ENCODE measurements at places on chromosomes 5 and 9. TPM values are rescaled to one million over a fixed set of nuclear protein-coding genes. Genes with fewer than 3 reads are reported as not detected.

DNA sequence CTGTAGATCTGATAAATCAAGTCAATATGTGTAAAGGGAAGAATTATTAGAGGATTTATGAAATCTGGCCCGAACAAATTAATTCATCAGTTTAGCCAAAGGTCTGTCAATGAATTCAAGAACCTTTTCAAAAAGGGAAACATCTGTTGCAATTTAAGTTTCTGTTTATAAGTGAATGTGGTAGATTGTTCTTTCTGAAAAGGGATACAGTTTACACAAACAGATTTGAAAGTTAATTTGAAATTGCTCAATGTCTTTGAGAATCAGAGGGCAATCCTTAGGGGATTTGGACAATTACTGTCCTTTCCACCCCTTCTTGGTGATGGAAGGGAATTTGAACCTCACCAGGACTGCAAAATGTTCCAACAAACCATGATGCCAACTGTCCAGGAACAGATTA is 29.7 kb upstream of the ERCC6L2 start:
- no peak for DNase-seq

DNA sequence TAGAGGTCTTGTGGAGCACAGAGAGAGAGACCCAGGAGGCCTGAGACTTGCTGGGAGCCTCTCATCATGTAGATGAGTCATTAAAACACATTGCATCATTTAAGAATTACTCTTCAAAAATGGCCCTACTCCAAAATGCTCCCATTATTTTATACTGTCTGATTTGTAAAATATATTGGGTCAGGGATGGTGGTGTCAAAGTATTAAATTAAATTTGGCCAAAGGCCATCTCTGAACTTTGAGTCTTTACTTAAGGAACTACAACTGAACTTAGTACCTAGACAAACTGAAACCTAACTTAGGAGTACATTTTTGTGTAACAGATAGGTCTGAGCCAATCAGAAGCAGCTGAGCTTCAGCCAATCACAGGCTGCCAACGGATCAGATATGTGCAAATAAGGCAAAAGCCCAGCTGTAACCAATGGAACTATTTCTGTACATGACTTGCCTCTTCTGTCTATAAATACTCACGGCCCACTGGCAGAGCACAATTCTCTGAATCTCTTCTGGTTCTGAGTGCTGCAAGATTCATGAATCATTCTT is 657.2 kb downstream of the TLE1 start:
- no peak for DNase-seq

GRCh38 chr5:177498013-177498787 is 796 bp upstream of the PDLIM7 start:
- DNase-seq: no peak

DNA sequence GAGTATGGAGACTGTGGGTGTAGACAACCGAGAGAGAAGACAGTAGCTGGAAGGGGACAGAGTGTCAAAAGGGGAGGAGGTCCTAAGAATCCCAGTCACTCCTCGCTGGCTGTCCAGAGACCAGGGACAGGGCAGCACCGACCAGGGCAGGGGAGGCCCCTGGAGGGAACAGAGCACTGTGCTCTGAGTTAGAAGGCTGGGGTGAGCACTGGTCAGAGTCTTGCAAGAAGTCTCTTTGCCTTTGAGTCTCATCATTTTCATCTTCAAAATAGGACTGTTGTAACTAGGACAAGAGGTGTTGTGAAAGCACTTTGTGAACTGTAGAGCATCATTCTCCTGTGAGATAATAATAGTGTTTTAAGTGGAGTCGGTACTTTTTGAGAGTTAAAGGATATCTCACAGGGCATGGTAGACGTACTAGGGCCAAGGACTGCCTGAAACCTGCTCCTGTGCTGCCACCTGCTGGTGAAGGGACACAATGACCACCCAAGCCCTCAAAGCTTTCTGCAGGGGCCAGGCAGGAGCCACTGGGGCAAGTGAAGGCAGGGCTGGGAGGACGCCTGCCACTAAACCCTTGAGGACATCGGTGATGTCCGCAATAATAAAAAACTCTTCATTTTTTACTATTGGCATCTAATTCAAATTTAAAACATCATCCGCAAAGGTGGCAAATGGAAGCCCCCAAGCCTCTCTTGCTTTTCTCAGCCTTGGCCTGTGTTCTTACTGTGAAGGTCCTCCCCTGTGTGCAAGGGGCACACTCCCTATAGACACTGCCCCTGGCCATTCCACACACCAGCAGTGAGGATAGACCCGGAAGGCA is 28.2 kb downstream of the SLC6A7 start:
- DNase-seq: peak; percentile 60

ANKRD18B gene
- total RNA-seq: 7.3 TPM

HTR4 gene
- total RNA-seq: not detected

DNA sequence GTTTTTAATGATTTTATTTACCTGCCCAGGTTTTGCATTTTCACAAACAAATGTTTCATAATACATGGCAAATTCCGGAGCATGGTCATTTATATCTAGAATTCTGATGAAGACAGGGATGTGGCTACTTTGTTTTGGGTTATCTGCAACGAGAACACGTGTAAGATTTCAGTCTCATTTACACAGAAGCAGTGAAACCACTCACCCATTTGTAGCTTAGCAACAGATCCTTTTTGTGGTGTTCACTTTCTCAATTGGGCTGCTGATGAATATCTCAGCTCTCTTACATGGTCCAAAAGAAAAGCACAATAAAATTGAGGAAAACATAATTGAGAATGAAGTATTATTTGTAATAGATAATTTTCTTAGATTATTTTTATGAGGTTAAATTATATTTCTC is 148.6 kb downstream of the CDH9 start:
- no peak for DNase-seq

DNA sequence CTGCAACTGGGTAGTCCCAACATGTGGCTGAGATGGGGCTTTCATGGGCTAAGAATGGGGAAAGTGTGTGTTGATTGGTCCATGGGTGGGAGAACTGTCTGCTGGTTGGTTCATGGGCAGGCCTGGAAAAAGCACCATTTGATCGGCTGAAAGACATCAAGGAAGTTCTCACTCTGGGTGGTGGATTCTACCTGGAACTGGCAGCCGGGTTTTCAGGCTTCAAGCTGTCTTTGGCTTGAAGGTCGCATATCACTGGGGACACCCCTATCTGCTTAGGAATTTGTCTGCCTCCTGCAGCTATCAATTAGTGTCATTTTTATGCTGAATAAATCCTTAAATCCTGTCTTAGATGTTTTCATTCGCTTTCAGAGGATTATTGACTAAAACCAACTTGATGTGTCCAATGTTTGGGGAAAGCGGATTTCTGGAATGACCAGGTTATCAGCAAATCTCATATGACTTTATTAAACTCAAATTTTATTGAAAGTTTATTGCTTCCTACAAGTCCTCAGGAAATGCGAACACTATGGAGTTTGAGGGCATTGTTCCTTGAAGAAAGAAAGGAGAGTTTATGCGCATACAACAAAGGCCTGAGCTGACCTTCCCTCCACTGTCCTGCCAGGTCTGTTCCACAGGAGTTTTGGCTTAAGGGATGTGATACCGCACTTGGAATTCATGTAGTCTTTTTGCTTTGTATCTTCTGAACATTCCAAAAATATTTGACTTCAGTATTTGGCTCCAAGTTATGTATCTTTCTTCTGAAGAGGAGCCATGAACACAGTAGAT is 451.1 kb downstream of the TUSC1 start:
- no peak for DNase-seq

TNFSF8 gene
- 0.15 TPM for total RNA-seq

- DNase-seq: no peak
These were observed 719.4 kb downstream of the SEMA5A start for GRCh38 chr5:8826508-8826907.

DNA sequence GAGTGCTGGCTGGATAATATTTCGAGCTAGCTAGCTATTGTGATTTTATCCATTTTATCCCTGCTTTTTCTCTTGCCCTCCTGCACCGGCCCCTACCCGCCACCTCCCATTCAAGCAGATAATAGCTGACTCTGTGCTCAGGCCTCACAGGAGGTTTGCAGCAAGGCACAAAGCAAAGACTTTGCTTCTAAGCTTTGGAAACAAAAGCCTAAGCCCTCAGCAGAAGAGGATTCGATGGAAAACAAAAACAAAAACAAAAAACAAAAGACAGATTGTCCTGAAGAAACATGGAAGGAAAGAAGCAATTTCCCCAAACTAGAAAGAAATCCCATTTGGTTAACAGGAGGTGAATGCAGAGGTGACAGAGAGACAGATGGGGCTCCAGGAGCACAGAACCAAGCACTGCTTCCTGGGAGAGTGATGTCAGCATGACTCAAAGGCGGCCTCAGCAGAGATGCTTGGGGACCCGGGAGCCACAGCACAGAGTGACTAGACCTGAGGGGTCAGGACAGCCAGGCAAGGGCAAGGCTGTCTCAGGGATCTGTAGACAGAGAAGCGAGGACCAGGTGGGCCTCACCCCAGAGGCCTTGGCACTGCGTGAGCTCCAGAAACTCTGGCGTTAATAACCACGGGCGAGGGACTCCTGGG is 28.4 kb downstream of the MTX3 start:
- no peak for DNase-seq

DNA sequence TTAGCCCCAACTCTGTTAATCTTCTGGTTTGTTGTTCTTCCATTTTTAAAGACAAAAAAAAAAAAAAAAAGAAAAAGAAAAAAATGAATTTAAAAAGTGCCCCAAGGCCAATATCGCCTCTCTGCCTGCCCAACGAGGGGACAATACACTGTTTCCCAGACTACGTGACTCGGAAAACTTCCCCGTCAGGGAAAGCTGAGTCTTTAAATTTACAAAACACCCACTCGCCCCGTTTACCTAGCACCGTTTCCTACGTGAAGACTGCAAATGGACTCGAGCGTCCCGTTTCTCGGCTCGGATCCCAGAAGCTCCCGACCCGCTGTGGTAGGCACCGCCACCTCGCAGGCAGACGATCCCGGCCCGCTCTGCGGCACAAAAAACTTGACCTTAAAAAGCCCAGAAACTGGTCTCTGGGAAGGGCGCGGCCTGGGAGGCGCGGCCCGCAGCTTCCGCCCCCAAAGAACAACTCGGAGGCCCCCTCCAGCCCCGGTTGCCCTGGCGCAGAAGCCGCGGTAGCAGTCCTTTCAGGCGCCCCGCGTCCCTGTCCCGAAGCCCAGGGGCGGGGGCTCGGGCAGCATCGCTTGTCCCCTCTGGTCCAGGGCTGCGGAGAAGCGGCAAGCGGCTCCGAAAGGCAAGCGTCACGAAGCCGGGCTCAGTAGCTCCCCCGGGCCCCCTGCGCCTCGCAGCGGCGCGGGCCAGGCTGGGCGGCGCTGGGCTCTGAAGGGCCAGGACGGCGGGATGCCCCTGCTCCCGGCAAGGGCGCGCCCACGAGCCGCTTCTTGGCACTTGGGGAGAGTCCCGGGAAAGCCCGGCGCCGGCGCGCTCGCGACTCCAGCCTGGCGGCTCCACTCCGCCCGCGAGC is at the start of gene GCNT4:
TSS of gene GCNT4 (minus strand) at position 367 of the 862 bp plus-strand sequence. CDS start 22,521 bp downstream, outside the sequence.
- DNase-seq: no peak

ENTPD8 gene
- 3.9 TPM for total RNA-seq

- DNase-seq: no peak
These were observed 12.2 kb upstream of the VAV2 start for GRCh38 chr9:134004131-134004873.

- DNase-seq: no peak
These were observed 243.1 kb upstream of the PANK3 start for GRCh38 chr5:168822248-168822744.

CCDC171 gene
- total RNA-seq: 1.5 TPM

SPACA9 gene
- total RNA-seq: 3.0 TPM

TMEM232 gene
- total RNA-seq: 0.21 TPM

CTXN3 gene
- total RNA-seq: not detected

DNA sequence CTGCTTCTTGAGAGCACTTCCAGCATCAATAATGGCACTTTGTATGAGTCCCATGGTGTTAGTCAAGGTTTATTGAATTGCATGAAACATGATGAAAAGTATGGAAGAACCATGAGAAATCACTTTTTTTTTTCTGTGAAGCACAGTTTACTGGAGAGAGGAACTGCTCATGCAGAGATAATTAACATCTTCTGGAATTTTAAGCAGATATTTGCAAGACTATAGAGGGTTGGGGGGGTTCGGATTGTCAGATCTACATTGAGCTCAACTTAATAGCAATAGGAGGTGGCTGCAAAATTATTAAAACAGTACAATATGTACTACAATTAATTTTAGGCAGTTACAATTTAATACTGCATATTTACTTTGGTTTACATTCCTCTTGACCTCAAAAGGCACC is 204.4 kb upstream of the CDH10 start:
- DNase-seq: no peak

- DNase-seq: no peak
These were observed 5.0 kb downstream of the PAEP start for GRCh38 chr9:135566552-135566951.

DNA sequence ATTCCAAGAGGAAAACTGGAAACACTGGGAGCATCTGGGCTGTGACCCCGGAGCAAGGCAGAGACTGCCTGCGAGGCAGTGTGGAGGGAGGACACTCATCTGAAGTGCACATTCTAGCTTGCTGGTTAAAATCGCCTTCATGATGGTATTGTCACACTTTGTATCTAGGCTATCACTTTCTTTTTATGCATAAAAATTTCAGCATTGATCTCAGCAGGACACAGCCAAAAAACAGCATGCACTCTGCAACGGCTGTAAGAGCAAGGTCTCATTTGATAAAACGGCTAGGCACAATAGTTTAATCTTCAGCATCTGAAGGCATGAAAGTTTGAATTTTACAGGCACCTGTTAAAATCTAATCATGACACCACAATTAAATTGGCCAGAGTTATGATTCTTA is 110.8 kb upstream of the IRX1 start:
- no peak for DNase-seq

- no peak for DNase-seq
These were observed 56.9 kb upstream of the ALDH1A1 start for GRCh38 chr9:73009649-73010288.

GNA14 gene
- 0.15 TPM for total RNA-seq

ROPN1L gene
- 3.0 TPM for total RNA-seq

DNA sequence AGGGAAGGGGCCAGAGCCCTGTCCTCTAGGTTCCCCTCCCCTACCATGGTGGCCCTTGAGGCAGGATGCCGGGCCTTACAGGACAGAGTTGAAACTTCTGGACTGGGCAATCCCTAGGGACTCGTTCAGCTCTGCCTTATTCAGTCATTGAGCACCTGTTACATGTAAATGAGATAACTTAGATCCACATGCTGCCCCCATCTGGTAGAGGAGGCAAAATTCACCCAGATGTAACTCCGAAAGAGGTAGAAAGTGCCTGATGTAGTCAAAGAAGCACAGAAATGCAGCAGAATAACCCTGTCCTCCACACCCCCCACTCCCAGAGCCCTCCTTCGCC is 1.5 kb downstream of the GGTA1 start:
- DNase-seq: peak; percentile 30

GRCh38 chr9:135320943-135321342 is 158.6 kb upstream of the PPP1R26 start:
- no peak for DNase-seq

GRCh38 chr5:848671-849111 is 2.1 kb downstream of the ZDHHC11 start:
- DNase-seq: no peak

- DNase-seq: no peak
These were observed 40.9 kb upstream of the SARDH start for GRCh38 chr9:133779081-133779480.

DDX4 gene
- total RNA-seq: not detected

ITGA1 gene
- 1.6 TPM for total RNA-seq

DNA sequence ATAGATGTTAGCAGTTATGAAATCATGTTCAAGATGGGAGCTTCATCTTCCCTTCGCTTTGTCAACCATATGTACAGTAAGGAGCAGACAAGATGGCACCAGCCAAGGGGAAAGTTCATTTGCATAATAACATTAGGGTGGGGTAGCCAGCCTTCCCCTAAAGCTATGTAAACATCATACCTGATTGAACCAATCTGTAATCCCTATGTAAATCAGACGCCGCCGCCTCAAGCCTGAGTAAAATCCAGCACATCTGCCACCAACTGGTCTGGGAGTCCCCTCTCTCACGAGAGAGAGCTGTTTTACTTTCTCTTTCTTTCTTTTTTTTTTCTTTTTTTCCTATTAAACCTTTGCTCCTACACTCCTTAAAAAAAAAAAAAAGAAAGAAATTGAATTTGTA is 30.8 kb upstream of the REEP2 start:
- DNase-seq: no peak
